ENCODE measurements at places on chromosomes 16 and 17.

GRCh38 chr16:19785512-19786130 is 67.5 kb downstream of the IQCK start:
- no peak for DNase-seq

DNA sequence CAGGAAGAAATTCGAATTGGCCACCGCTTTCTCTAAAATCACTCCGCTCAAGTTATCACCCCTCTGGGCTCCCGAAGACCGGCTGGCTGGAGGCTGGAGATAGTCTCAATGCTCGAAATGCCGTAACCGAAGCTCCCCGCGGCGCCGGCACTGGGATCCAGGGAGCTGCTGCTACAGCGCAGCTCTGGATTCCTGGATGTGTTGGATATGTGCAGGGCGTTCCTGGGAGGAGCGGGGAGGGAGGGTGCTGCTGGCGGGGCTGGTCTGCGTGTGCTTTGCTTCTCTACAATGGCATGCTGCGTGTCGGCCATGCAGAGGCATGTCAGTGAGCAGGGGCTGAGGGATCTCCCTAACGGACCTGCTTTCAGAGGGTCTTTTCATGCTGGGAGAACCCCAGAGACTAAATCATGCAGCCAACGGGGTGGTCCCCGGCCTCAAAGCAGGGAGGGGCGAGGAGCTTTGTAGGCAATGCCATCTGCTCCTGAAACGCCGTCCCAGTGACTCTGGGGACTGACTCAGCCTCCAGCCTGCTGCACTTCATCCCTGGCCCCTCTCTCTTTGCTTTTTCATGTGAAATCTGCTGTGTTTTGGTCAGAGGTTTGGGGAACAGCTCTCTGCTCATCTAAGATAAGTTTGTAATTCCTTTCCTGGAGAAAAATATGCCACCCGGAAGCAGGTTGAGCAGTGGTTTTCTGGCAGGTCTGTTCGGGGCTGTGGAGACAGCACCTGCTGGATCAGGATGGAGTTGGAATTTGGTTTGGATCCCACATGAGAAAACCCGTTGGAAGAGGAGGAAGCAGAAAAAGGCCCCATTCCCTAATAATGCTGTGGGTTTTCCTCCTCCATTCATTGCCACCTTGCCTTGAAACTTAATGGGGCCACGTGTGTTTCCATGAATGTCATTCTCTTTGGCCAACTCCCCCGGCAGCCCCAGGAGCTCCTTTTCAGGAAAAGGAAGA is 311.4 kb downstream of the SEC14L1 start:
- no peak for DNase-seq

DNA sequence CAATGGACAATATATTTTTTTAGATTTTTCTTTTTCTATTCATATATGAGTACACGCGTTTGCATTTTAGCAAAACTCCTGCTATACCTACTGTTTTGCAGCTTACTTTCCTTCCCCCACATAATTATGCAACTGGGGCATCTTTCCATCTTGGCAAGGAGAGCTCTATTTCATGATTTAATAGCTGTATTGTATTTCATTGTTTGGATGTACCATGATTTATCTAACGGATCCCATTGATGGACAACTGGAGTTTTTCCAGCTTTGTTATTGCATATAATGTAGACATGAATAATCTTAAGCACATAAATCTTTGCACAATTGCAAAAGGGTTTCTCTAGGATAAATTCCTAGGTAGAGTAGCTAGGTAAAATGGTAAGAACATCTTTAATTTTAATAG is 133.9 kb downstream of the PITPNC1 start:
- DNase-seq = no peak

DNA sequence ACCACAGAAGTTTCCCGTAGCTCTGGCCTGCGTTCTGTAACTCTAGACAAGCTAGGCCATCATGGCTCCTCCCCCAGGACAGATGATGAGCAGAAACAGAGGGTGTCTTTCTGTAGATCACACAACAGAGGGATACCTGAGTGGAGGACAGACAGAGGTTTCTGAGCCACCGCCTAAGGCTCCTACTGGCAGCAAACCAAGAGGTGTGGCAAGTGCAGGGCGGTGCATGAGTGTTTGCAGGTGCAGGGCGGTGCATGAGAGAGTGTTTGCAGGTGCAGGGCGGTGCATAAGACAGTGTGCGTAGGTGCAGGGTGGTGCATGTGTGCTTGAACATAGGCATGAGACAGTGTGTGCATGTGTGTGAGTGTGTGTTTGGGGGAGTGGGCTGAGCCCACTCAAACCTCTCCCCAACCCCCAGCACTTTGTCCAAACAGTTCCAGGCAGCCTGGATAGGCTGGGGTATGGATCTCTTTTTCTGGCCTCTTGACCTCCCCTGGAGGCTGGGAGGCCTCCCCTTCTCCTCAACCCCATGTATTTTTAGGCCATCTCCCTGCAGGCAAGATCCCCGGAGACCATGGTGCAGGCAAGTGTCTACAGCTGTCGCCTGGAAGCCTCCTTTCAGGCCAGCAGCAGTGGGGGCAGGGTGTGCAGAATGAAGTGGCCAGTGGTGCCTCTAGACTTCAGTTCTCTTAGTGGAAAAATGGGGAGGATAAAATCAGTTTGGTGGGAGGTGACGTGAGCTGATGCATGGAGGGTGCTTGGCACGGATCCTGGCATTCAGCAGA is 53.4 kb upstream of the CBX4 start:
- DNase-seq = no peak

DNA sequence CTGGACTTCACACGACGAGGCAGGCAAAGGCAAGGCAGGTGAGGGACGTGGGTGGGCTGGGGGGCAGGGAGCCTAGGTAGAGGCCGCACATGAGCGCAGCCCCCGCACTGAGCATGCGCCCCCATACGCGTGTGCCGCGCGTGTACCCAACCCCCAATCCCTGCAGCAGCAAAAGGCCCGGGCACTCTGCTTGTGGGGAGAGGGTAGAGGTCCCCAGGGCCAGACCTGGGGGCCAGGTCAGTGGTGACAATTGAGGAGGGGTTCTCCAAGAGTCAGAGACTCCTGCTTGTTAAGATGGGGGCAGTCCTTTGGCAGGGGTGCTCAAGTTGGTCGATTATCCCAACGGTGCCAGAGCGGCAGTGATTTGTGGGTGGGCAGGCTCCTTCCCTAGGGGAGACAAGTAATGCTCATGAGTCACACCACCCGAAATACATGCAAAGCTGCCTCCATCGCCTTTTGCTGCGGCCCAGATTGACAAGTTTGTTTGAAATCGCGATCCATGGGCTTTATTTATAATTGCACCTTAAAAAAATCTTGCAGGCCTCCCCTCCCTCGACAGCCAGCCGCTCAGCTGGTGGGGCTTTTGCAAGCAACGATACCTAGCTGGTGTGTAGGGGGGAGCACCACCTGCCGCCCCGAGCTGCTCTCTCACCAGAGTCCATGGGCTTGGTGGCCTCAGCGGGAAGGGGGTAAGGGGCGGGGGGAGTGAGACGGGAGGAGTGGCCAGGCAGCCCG is 1.1 kb upstream of the GIT1 start:
- DNase-seq = no peak

DNA sequence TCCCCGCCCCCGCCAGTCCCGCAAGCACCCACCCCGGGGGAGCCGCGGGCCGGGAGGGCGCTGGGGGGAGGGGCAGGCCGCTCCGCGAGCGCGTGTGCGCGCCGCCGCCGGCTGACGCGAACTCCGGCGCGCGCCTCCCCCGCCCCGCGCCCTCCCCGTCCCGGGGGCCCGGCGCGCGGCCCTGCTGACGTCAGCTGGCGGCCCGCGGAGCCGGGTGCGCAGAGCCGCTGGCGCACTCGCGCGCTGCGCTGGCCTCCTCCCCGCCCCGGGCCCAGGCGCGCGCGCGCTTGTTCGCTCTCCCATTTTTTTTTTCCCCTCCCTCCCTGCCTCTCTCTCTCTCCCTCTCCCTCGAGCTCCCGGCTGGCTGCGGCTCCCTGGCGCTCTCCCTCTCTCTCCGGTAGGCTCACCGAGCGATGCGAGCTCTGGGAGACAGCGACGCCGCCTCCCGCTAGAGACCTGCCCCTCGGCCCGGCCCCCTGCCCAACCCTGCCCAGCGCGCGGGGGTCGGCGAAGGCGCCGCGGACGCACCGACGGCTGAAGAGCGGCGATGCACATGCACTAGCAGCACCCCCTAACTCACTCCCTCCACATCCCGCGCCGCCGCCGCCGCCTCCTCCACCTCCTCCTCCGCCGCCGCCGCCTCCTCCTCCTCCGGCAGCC is at the start of gene GNAO1:
GNAO1 (plus strand) TSS at position 334 of the 660 bp plus-strand sequence. CDS start 747 bp downstream, outside the sequence.
- DNase-seq = peak; percentile 46

DNA sequence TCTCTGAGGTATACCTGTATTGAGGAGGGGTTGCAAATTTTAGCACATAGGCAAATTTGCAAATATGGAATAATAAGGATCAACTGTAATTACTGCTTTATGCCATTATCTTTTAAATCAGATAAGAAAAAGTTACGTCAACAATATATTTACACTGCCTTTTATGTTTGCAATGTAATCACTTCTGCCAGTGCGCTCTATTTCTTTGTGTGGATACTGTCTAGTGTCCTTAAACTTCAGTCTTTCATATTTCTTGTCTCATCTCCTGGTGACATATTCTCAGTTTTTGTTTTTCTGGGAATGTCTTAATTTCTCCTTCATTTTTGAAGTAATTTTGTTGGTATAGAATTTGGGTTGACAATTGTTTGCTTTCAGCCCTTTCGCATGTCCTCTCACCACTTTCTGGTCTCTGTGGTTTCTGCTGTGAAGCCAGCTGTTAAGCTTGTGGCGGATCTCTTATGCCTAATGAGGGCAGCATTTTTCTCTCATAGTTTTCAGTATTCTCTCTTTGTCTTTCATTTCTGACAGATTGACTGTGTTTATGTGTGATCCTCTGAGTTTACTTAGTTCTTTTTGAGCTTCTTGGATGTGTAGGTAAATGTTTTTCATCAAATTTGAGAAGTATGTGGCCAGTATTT is 37.6 kb upstream of the ABCC11 start:
- DNase-seq = no peak

DNA sequence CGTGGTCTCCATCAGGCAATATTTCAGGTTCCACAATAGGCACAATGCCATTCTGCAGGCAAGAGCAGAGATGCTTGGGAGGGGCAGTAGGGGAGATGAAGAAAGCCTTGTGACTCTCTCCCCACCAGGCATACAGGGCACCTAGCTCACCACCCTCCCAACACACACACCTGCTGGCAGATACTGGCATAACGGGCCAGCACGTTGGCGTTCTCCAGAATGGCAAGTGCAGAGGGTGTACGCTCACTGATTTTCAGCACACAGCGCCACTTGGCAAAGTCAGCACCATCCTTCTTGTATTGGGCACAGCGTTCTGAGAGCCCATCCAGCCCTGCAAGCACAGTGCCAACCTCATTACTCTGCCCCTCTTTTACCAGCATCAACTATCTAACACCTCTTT is 2.2 kb downstream of the ALDOC start:
- no peak for DNase-seq

DNA sequence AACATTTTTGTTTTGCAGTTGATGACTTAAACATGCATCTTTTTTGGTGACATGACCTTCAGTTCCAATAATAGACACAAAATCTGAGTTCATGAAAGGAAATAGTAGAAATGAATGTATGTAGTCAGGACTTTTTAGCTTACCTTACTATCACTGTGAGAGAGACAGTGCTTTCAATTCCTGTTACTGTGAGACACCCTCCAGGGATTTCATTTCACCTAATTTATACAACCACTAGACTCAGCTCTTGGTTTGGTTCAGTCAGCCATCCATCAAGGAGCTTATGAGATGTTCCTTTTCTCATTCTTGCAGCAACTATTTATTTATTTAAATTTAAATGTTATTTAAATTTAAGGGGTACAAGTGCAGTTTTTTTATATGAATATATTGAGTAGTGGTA is 77.9 kb downstream of the MAP2K4 start:
- no peak for DNase-seq

- no peak for DNase-seq
These were observed 37.2 kb downstream of the TXNDC11 start for GRCh38 chr16:11705311-11706025.

Data from stimulated activated CD4-positive, alpha-beta T cell treated with anti-CD3 and anti-CD28 coated beads, TNF-alpha, amount 100 ng/mL, for 1 hour (primary cell).